Activated CD8-positive, alpha-beta memory T cell treated with anti-CD3 and anti-CD28 coated beads for 24 hours (primary cell): ENCODE measurements at places on chromosomes 1 and 21.

GRCh38 chr21:45180246-45180599 is 105.8 kb downstream of the ADARB1 start:
- DNase-seq = no peak

DNA sequence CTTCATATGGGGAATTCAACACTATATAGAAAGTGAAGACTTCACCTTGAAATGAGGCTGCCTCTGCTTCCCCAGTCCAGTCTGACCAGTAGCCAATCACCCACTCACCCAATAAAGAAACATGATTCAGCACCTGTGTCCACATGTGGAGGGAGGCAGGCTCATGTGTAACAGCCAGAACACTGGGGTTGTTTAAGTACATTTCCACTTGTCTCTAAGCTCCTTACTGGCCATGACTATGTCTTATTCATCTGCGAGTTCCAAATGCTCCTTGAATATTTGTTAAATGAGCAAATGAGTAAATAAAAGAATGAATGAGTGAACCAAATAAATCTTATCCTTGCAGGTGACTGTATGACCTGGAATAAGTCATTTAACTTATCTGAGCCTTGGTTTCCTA is 100.1 kb downstream of the BRINP2 start:
- DNase-seq = no peak

DNA sequence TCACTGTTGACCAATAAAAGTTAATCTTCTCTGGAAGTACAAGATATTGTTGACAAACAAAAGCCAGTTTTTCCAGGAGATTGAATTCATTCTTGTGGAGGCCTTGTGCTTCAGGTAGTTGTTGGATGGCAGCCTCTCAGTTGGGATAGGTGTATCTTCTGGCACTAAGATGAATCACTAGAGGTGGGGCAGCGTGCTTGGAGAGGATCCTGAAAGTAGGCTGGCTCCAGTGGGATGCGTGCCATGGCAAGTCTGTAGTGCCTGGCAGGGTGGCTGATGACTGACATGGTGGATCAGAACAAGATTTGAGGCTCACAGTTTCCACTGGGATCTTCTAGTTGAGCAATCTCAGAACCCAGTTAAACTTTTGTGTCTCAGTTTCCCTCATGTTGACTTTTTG is 2.4 kb downstream of the VPS13D start:
- DNase-seq = no peak

DNA sequence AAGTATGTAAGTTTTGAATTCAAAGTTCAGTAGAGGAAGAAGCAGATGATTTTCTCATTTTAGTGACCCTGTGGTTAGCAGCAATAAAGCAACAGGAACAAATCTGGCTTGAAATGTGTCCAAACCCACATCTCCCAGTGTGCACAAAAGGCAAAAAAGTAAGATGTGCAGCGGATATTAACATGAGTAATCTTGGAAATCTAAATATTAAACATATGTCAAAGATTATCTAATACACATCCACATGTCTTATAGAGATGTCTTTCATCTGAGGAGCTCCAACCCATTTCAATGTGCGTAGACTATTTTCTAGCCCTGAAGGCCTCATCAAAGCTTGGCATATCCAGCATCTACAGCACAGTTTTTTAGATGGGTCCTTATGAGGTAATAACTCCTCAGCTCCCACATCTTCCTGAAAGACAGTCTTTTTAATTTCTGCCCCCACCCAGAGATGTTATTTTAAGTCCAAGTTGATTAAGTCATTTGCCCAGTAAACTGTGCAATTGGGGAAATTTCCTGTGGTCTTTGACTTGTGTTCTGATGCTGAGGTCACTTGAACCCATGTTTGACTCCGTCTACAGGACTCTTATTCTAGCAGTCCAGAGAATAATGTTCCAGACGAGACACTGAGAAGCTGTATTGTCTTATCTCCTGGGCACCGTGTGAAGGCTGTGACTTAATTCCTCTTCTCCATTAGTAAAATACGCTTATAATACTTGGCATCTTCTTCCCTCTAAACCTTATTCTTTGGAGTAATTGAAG is 73.7 kb downstream of the LMO4 start:
- DNase-seq = no peak

GRCh38 chr1:88317396-88317795 is 366.7 kb upstream of the PKN2 start:
- DNase-seq = no peak
